Left ventricle myocardium superior (tissue), 1 donor: ENCODE measurements at places on chromosomes 12 and 14. TPM values are rescaled to one million over a fixed set of nuclear protein-coding genes. Genes with fewer than 3 reads are reported as not detected.

DNA sequence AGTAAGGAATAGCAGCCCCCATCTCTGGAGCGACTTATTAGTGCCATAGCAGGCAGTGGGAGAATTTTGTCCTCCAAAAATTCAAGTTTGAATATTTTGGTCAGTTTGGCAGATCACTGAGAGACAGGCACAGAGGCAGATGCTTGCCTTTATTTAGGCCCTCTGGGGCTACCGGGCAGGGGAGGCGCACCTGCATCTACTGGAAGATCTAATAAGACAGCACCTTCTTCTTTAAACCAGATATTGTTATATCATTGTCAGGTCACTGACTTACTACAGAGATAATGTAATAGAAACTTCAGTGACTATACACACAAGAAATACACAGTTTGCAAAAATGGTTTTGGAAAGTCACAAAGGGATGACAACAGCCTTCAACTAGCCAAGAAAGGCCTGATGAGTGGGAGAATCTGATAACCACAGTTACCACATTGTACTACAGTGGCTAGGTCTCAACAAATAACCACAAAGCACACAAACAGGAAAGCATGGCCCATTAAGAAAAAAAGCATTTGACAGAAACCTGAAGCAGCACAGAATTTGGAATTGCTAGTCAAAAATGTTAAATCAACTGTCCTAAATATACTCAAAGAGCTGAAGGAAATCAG, 56.8 kb downstream of the CDK17 start:
- no peak for DNase-seq

- no peak for DNase-seq
Observed at GRCh38 chr14:23079716-23080115, 15.2 kb downstream of the ACIN1 start.

GRCh38 chr14:71163842-71164629, 256.8 kb downstream of the PCNX1 start:
- no peak for DNase-seq

DNA sequence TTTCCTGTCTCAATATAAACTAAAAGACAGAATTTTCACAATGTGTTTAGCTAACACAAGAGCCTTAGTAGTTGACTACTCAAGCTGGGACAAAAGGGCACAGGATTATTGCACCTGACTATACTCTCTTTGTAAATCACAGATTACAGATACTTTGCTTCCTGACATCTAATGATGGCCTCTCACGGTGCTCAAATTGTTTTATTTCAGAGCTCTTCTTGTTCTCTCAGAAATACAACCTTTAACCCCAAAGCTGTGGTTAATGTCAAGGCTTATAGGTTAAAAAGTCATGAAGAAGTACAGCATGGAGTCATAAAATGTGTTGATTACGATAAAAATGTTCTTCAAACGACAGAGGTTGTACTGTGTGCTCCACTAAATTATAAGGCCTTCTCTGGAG, 89.9 kb upstream of the CPNE8 start:
- DNase-seq, result no peak

- peak; percentile 57 for DNase-seq
Observed at GRCh38 chr14:95500201-95500681, 16.2 kb downstream of the SYNE3 start.

GRCh38 chr14:49240383-49240782, 345.8 kb downstream of the RPS29 start:
- no peak for DNase-seq

DNA sequence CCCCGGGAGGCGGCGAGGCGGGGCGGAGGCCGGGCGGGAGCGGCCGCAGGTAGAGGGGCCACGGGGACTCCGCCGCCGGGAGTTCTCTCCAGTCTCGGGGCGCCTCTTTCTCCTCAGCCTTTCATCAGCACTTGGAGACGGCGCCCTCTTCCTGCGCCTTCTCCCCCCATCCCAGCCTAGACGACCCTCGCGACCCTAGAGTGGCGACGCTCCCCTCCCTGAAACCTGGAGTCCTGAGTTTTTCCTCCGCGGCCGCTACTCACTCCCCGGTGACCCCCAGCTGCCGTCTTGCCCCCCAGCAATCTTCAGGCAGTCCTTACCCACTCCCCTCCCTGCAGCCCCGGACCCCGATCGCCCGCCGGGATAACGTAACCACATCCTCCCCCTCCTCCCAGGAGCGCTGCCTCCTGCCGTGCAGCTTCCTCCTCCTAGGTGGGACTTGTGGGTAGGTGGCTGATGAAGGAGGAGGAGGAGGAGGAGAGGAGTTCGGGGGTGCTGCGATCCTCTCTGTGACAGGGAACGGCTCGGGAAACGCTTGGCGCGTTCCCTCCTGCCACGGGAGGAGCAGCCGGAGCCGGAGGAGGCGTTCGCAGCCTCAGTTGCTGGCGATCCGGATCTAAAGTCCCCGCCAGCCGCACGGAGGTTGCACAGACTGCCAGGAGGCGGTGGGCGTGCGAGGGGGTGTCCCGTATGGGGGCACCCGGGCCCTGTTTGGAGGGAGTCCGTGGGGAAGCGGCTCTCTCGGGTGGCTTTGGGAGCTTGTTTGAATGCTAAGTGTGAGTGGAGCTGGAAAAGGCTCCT, 891 bp downstream of the PLEKHA5 start:
- peak; percentile 68 for DNase-seq

DNA sequence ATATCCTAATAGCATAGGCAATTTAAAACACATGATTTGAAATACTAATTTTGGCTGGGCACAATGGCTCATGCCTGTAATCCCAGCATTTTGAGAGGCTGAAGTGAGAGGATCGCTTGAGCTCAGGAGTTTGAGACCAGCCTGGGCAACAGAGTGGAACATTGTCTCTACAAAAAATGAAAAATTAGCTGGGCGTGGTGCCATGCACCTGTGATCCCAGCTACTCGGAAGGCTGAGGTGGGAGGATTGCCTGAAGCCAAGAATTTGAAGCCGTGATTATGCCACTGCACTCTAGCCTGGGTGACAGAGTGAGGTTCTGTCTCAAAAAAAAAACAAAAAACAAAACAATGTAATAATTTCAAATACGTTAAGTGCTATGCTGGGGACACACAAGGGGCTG, 83.3 kb downstream of the SSPN start:
- no peak for DNase-seq

- no peak for DNase-seq
Observed at GRCh38 chr14:65352964-65353530, 59.5 kb upstream of the FUT8 start.

DNA sequence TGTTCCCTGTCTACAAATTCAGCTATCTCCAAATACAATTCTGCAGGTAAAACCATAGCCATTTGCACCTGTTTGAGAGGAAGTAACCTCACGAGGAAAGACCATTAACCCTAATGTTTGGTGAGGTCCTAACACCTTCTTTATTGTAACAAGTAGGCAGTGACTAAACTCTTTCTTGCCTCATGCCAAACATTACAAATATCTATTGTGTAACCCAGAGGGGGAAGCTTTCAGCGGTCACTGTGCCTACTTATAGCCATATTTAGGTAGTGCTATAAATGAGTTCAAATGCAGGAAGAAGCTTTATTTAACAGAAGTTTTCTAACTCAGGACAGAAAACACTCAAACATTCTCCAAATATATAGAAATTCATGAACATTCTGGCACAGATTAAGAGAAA, 252.7 kb downstream of the LRFN5 start:
- no peak for DNase-seq

GRCh38 chr14:30551460-30551859, 7.5 kb upstream of the G2E3 start:
- no peak for DNase-seq

- peak; percentile 55 for DNase-seq
Observed at GRCh38 chr12:53676656-53677015, 753 bp upstream of the ATP5MC2 start.

GRCh38 chr14:94384342-94384741, 4.1 kb downstream of the SERPINA1 start:
- no peak for DNase-seq

DNA sequence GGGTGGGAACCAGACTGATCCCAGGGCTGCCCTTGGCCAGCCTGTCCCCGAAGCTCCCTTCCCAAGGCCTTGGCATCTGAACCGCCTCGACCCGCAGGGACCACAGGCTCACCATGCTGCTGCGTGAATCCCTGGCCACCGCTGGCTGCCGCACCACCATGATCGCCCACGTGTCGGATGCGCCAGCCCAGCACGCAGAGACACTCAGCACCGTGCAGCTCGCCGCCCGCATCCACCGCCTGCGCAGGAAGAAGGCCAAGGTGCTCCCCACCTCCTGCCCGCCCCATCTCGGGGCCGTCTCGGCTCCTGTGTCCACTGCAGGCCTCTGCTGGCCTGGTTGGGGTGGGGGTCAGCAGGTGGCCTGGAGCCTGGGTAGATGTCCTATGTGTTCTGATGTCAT, 35.7 kb downstream of the KIF26A start:
- no peak for DNase-seq

GRCh38 chr14:68975667-68976066, 3.4 kb downstream of the ACTN1 start:
- no peak for DNase-seq

DNA sequence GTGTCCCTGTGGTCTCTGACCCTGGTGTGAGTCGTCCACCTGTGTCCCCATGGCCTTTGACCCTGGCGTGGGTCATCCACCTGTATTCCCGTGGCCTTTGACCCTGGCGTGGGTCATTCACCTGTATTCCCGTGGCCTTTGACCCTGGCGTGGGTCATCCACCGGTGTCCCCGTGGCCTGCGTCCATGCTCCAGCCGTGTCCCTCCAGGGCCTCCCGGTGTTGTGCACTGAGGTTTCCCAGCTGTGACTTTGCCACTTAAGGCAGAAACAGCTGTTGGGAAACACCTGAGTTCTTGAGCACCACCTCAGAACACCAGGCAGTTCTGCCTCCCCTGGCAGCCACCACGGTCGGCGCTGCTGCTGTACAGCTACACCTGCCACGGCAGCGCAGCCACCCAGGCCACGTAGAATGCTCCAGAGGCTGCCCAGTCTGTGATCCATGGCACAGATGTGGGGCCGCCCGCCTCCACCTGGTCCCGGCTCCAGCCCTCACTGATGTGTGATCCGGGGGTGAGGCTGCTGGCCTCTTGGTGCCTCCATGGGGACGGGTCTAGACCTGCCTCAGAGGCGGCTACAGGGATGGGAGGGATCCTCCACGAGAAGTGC, 69.1 kb upstream of the GALNT9 start:
- peak; percentile 22 for DNase-seq

DNA sequence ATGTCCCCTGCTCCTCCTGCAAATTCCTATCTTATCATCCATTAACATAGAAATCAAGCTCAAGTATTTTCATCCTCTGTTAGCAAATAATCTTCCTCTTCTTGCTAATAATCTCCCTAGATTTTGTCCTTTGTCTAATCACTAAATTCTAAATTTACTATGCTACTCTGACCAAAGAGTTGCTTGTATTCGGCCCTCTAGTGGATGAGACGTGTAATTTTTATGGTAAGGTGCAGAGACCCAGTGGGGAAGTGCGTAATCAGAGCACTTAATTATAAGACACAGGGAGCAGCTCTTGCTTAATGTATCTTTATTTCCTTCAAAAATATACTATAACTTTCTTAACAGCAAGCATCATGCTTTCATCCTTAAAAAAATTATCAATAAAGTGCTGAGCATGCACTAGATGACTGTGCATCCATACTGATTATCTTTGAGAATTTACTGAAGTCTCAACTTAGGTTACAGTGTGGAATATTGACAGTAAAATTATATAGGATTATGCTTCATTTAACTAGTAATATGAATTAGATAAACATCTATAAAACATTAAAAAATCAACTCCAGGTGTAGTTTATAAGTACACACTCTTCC, 212.6 kb downstream of the SLC16A7 start:
- no peak for DNase-seq

DNA sequence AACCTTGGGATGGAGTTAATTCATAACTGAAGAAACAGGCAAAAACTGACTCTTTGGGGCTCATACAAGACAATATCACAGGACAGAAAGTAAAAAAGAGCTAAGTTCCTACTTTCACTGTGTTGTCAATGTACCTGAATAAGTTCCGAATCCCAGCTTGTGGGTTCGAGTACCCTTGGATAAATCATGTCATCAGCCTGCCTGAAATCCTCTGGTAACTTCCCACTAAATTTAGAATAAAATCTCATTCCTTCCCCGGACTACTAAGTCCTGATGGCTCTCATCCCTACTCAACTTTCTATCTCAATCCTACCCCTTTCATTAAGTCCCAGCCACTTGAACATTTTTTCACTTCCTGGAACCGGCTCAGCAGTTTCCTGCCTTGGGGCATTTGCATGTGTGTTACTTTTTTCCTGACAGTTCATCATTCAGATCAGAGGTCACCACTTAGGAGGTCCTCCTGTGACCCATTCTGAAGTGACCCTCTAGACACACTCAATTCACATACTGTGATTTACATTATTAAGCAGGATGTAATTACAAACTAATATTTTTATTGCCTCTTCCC, 12.7 kb downstream of the ERP29 start:
- DNase-seq, result no peak

DNA sequence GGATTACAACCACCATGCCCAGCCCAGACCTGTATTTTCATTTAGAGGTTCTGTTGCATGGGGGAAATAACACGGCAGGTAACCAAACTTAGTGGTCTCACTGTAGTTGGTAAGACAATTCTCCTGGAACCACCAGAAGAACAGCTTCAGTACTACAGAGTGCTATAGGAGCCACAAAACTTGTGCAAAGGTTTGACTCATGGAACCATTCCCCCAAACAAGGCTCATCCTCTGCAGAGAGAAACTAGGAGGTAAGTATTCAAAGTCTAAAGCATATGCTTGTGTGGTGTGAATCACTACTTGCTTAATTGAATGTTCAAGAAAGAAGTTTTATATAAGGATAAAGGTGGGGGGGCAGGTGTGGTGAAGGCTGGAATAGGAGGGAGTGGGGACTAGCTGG, 58.7 kb downstream of the GNS start:
- DNase-seq, result no peak

- DNase-seq, result peak; percentile 89
Observed at GRCh38 chr14:21106498-21107282, 5.8 kb downstream of the TMEM253 start.

- DNase-seq, result no peak
Observed at GRCh38 chr14:70901269-70901668, 6.0 kb upstream of the PCNX1 start.

DNA sequence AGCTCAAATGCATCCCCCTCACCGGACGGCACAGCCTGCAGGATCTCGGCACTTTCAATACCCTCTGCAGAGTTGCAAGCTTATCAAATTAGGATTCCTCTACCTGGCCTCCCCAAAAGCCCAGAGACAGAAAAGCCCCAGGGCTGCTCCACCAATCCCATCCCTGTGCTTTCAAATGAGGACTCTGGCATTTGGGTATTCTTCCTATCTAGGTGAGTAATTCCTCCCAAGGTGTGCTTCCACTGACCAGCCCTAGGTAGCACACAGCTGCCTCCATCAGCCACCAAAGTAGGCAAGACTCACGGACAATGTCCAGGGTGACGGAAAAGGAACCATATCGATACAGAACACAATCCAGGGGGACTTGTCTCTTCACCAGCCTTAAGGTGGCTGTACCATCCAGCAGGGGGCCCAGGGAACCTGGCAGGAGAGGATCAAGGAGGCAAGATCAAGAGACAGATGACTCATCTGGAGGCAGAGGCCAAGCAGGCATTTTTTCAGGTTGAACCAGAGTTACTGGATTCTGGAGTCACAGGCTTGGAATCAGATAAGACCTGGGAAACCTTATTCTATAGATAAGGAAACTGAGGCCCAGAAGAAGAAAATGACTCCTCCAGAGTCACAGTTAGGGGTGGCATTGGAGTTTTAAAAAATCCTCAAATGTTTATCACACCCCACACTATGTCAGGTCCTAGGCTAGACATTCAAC, 9.9 kb downstream of the PMEL start:
- no peak for DNase-seq

Gene GALNT9
- 1.6 TPM for total RNA-seq

Gene GDF3
- not detected for total RNA-seq

Gene GTF2H3
- 12.2 TPM for total RNA-seq

Gene HOXC6
- 0.15 TPM for total RNA-seq

Gene OR4Q2
- total RNA-seq, result not detected
